ENCODE measurements at places on chromosomes 1 and 21.

- no peak for DNase-seq
Measured at GRCh38 chr1:230696722-230697437, 17.0 kb downstream of the AGT start.

DNA sequence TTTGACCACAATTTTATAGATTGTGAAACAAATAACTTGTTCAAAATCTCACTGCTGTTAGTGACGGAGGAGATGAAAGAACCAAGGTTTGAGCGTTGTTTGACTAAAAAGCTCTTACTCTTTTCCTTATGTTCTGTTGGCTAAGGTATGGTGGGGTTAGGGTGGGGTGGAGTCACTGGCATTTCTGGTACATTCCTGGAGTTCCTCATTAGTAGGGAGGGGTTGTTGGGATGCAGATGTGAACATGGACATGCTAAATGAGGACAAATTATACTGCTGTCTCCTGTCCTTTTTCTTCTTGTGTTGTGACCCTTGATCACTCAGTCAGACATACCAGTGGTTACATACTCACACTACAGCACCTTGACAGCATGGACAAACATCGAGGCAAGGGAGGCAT lies 26.2 kb upstream of the CD1D start:
- DNase-seq, result no peak

GRCh38 chr21:15695241-15695640 lies 34.5 kb upstream of the USP25 start:
- DNase-seq, result no peak

DNA sequence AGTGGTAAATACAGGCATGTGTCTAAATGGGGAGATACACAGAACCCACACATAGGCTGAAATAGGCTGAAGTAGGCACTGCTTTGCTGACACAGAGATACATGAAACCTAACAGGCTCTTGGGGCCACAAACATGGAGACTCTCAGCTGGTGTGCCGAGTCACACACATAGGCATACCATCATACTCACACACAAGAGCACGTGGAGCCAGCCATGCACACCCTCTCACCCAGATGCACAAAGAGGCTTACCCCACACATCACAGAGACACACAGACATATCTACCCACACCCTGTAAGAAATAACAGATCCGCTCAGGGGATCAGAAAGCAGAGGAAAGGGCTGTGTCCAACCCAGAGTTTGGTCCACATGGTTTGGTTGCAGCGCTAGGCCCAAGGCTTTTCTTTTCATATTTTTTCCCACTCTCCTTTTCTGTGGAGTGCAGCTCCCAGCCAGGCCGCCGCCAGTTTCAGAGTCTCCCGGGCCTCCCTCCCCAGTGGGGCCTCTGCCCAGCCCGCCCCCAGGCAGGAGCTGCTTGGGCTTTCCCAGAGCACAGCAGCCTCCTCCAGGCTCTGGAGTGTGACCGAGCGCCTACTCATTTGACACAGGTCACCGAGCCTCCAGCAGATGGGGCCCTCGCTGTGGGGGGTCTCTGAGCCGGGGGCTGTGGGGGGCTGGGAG lies 3.9 kb upstream of the POU3F1 start:
- no peak for DNase-seq

GRCh38 chr1:214198571-214198970 lies 82.4 kb upstream of the SMYD2 start:
- no peak for DNase-seq

DNA sequence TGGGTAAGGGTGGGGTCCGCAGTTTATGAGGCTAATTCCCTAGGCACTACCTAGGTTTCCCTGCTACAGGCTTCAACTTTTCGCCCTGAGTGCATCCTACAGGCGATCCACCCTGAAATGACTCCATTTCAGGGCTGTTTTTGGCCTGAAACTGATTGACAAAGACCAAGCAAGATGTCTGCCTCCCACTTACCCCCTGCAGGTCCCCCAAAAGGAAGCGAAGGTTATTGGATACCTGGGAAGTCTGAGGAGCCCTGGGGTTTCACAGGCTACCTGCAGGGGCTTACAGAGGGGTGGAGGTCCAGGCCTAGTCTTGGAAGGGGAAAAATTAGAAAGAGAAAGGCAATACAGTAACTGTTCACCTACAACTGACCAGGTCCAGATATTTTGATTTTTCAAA lies 3.3 kb upstream of the TBX15 start:
- no peak for DNase-seq

DNA sequence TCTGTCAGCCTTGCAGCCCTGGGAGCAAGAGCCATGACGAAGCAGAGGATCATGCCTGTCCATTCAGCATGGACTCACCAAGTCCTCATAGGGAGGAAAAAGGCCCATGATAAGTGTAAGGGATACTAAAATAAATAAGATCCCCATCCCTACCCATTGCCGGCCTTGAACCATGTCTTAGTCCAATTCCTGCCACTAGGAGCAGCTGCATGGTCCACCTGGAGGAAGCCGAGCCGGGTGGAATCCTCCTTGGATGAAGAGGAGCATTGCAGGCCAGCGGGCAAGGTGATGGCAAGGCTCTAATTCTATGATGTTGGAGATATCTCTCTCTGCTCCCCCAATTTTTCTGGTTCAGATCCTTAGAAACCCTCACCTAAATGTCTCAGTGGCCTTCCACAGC lies 38.7 kb upstream of the SYT6 start:
- DNase-seq, result no peak

DNA sequence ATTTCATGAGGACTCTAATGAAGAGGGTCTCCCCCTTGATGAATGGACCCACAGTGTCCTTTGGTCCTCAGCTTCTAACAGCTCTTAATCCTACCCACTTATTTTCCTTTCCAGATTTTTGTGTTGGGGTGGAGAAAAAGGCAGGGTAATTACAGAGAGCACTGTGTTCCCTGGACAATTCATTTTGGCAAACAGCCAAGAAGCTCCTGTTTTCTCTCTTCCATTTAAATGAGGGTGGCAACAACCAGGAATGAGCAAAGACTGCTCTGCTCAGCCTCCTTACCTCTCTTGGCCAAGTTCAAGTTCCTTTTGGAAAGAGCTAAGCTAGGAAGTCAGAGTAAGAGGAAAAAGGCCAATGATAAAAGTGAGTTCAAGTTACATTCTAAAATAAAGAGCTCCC lies 11.9 kb downstream of the XKR8 start:
- no peak for DNase-seq

DNA sequence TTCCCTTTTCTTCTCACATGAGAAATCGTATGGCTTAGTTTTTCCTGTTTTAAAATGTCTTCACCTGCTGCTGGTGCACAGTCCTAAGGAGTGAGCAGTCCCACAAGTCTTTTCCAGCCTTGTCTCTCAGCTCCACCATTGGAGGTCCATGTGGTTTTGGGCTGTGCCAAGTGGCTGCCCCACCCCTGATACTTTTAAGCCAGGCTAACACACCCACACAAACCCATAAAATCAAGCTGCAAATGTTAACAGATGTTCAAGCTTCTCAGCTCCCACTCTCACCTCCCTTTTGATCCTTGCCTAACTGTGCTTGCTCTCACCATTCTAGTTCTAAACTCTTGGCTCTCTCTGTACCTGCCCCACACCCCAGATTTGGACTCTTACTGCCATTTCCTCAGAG lies 74.5 kb upstream of the COL24A1 start:
- no peak for DNase-seq

DNA sequence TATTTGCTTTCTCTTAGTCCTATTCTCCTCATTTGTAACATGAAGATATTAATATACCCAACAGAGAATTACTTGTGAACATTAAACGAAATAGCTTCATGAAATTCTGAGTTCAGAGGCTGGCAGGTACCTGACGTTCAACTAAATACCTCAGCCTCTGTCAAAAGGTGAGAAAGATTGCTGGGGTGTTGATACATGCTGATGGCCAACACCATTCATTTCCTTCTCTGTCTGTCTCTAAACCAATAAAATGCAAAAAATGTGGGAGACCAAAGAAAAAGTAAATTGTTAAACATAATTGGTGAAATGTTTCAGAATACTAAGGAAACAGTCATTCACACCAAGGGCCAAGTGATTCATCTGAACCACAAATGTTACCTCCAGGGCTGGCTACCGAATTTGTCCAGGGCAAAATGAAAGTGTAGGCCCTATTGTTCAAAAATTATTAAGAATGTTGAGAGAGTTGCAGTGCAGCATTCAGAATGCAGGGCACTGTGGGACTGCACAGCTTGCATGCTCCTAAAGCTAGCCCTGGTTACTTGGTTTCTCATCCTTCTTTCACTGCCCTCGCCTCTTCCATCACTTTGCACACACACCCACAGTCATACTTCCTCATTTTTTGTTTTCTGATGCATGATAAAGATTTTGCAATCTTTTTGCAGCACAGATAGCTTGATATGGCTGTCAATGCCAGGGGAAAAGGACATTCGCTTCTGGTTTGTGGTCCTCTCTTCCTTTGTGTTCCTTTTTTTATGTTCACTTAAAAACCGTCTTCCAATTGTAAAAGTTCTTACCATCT lies 414.3 kb upstream of the NR5A2 start:
- no peak for DNase-seq

GRCh38 chr1:181129771-181130606 lies 41.5 kb downstream of the IER5 start:
- DNase-seq, result no peak

- DNase-seq, result no peak
Measured at GRCh38 chr1:50995651-50996050, 25.6 kb downstream of the CDKN2C start.

- DNase-seq, result no peak
Measured at GRCh38 chr1:168972887-168973286, 133.6 kb upstream of the ATP1B1 start.

GRCh38 chr1:219174460-219175211 lies 958 bp downstream of the LYPLAL1 start:
- no peak for DNase-seq

All from activated naive CD8-positive, alpha-beta T cell treated with anti-CD3 and anti-CD28 coated beads, Interleukin-2, amount 50 U/mL, for 16 hours (primary cell).